Trophoblast cell (in vitro differentiated cells and primary cell): ENCODE measurements at places on chromosomes 4 and X.

DNA sequence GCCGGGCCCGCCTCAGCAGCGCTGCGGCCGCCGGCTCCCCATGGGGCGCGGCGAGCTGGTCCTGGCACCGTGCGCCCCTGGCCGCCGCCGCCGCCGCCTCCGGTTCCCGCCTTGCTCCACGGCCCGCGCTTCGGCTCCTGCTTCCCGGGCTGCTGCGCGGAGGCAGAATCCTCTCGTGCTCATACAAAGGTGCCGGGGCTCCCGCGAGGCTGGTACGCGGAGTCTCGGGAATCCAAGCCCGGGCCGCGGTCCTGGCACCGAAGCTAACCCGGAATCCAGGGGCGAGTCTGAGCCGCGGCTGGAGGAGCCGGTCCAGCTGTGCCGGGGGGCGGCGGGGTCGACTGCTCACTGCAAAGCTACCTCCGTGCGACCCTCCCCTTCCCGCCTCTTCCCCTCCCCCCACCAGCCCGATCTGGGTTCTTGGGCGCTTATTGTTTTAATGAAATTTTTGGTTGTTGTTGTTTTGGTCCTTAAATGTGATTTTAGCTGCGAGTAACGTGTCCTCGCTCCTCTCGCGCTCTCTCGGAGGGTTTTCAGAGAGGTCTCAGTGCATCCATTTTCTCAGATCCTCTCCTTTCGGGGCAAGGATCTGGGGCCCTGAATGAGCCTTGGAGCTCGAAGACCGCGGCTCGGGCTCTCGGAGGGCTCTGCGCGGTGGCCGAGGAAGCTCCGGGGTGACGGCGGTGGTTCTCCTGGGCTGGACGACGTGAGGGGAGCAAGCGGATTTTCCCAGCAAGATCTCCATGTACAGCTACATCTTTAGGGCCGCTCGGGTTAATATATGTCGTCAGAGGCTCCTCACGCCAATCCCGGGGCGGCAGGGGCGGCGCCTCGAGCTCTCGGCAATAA lies at the start of gene HAND2:
Gene HAND2 (minus strand): TSS at position 753 of the 849 bp plus-strand sequence. CDS start 940 bp downstream, outside the sequence.
- peaks cover 16% of the 10 kb centered on the region for H3K4me1 ChIP-seq
- H3K27me3 ChIP-seq = peaks cover 65% of the 10 kb centered on the region
- no peaks in the 10 kb centered on the region for H3K36me3 ChIP-seq
- no peak for DNase-seq

- no peak overlapping the region for H3K4me3 ChIP-seq
- no peaks in the 10 kb centered on the region for H3K36me3 ChIP-seq
- no peak for DNase-seq
- no peaks in the 10 kb centered on the region for H3K27me3 ChIP-seq
- no peaks in the 10 kb centered on the region for H3K4me1 ChIP-seq
Measured at GRCh38 chr4:115154826-115155225, 41.4 kb upstream of the NDST4 start.

DNA sequence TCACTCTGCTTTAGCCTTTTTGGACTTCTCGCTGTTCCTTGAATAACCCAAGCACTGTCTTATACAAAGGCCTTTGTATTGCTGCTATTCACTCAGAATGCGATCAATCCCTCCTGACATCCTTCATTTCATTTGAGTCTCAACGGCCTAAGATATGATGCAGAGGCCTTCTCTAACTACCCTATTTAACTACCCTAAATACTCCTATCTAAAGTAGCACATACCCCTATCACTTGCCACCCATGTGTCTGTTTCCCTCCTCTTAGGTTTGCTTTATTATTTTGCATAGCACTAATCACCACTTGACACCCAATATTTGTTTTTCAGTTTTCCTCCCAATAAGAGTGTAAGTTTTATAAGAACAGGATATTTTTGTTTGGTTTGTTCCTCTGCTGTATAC lies 42.3 kb upstream of the ACSL4 start:
- H3K36me3 ChIP-seq = no peaks in the 10 kb centered on the region
- DNase-seq = no peak
- H3K4me3 ChIP-seq = no peak overlapping the region
- H3K4me1 ChIP-seq = no peaks in the 10 kb centered on the region

GRCh38 chr4:57158762-57159161 lies 48.6 kb upstream of the IGFBP7 start:
- DNase-seq = no peak
- no peaks in the 10 kb centered on the region for H3K36me3 ChIP-seq
- no peak overlapping the region for H3K4me3 ChIP-seq

GRCh38 chrX:86047174-86047935 lies at the start of gene CHM:
Gene CHM, minus strand, starts transcription at chrX:86047558. Its CDS starts 26 bp downstream, at chrX:86047532.
- H3K4me1 ChIP-seq = no peaks in the 10 kb centered on the region
- no peaks in the 10 kb centered on the region for H3K27me3 ChIP-seq
- H3K27ac ChIP-seq = peak within 1 kb of the TSS; percentile 58
- DNase-seq = peak; percentile 60
- no peaks in the 10 kb centered on the region for H3K36me3 ChIP-seq

- H3K4me3 ChIP-seq = no peak overlapping the region
- H3K27me3 ChIP-seq = no peaks in the 10 kb centered on the region
- DNase-seq = no peak
- no peak overlapping the region for H3K27ac ChIP-seq
- peaks cover 84% of the 10 kb centered on the region for H3K36me3 ChIP-seq
Measured at GRCh38 chr4:1985294-1985693, 23.5 kb downstream of the NELFA start.

- no peak overlapping the region for H3K4me3 ChIP-seq
- no peak for DNase-seq
- H3K27me3 ChIP-seq = no peaks in the 10 kb centered on the region
- H3K36me3 ChIP-seq = no peaks in the 10 kb centered on the region
Measured at GRCh38 chr4:26647523-26648224, 63.8 kb downstream of the TBC1D19 start.
